ENCODE measurements at places on chromosomes 4 and X. TPM values are rescaled to one million over a fixed set of nuclear protein-coding genes. Genes with fewer than 3 reads are reported as not detected.

EDA2R gene
- 1.2 TPM for total RNA-seq

SATL1 gene
- total RNA-seq, result not detected

RBMXL3 gene
- total RNA-seq, result not detected

SRPK3 gene
- total RNA-seq, result not detected

SMIM43 gene
- not detected for total RNA-seq

NUDT11 gene
- total RNA-seq, result 0.80 TPM

CT45A6 gene
- not detected for total RNA-seq

FLNA gene
- 871 TPM for total RNA-seq

TCP11X2 gene
- not detected for total RNA-seq

RHOXF1 gene
- 2.1 TPM for total RNA-seq

MFAP3L gene
- total RNA-seq, result 2.1 TPM

CAPN6 gene
- total RNA-seq, result not detected

NR3C2 gene
- total RNA-seq, result 46.0 TPM

FMR1NB gene
- total RNA-seq, result not detected

DKC1 gene
- total RNA-seq, result 60.0 TPM

NHSL2 gene
- total RNA-seq, result 8.1 TPM

FHL1 gene
- 32.3 TPM for total RNA-seq

SLC4A4 gene
- total RNA-seq, result 0.78 TPM

SPANXN3 gene
- not detected for total RNA-seq

FGA gene
- total RNA-seq, result not detected

SASH3 gene
- 148 TPM for total RNA-seq

ZNF185 gene
- total RNA-seq, result 2.2 TPM

CNKSR2 gene
- total RNA-seq, result 8.6 TPM

PPP2R2C gene
- total RNA-seq, result not detected

MGARP gene
- total RNA-seq, result 0.33 TPM

TRIM2 gene
- 12.3 TPM for total RNA-seq

TLR1 gene
- total RNA-seq, result 20.6 TPM

GALNTL6 gene
- total RNA-seq, result not detected

ADAM29 gene
- total RNA-seq, result 0.41 TPM

MAPK10 gene
- not detected for total RNA-seq

BMX gene
- not detected for total RNA-seq

NEIL3 gene
- 0.15 TPM for total RNA-seq

MAGEE1 gene
- 11.0 TPM for total RNA-seq

IL2RG gene
- total RNA-seq, result 378 TPM

TMEM175 gene
- 45.7 TPM for total RNA-seq

CENPVL2 gene
- not detected for total RNA-seq

TLR6 gene
- total RNA-seq, result 7.3 TPM

CCSER1 gene
- 1.7 TPM for total RNA-seq

All from CD4-positive, alpha-beta memory T cell (primary cell).